ENCODE measurements at places on chromosomes 3 and 15.

DNA sequence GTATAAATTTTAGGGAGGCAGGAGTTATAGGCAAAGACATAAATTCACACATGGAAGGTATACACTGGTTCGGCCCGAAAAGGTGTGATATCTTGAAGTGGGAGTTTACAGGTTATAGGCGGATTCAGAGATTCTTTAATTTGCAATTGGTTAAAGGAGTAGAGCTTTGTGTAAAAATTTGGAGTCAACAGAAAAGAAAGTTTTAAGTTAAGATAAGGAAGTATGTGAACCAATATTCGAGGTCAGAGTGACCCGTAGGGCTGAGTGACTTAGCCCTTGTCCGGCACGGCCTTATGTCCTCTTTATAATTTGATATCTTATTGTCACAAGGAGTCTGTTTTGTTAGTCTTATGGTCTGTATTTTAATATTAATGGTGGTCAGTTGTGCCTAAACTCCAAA, 10.6 kb upstream of the THSD4 start:
- DNase-seq: no peak

GRCh38 chr15:42143356-42143755, 13.1 kb downstream of the PLA2G4F start:
- no peak for DNase-seq

GRCh38 chr15:66128116-66128680, 125.4 kb downstream of the MEGF11 start:
- DNase-seq: no peak

- DNase-seq: no peak
Observed at GRCh38 chr3:110567029-110567428, 504.6 kb upstream of the NECTIN3 start.

DNA sequence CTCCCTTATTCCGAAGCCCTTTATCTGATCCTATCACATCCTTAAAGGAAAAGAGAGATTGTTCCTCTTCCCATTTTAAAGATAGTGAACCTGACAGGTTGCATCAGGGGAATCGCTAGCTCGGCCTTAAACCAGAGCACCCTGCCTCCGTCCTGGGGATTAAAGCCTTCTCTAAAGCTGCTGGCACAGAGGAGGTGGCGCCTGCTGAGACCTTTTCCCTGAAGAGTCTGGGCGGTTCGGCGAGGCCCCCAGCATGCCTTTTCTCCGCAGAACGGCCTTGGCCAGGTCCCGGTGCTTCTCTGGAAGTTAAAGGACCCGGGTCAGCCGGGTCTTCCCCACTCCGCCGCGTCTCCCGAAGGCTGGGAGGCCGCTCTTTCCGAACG, 593 bp downstream of the FAM219B start:
- DNase-seq: no peak

DNA sequence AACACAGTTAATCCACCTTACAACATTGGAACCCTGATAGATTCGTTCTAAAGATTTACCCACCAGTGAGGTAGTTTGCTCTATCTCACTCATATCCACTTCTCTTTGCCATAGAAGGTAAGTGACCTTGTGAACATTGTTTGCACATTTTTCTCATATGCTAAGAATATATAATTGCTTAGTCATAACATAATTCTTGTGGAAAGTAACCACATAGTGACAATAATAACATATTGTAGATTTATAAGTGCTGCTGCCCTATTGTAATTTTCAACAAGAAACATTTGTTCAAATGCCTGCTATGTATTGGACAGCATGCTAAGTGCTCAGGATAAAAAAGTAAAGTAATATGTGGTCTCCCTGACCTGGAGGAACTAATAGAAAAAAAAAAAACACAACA, 554.2 kb upstream of the KCNMB2 start:
- DNase-seq: no peak

Data from anterior cingulate cortex (tissue), 58 donors.